Stimulated activated CD4-positive, alpha-beta T cell treated with anti-CD3 and anti-CD28 coated beads, Interleukin-1b, Interleukin-23, amount 100 ng/mL, for 48 hours (primary cell): ENCODE measurements at places on chromosomes 3 and 15.

- no peak for DNase-seq
Observed at GRCh38 chr3:187314176-187314575, 22.6 kb upstream of the MASP1 start.

DNA sequence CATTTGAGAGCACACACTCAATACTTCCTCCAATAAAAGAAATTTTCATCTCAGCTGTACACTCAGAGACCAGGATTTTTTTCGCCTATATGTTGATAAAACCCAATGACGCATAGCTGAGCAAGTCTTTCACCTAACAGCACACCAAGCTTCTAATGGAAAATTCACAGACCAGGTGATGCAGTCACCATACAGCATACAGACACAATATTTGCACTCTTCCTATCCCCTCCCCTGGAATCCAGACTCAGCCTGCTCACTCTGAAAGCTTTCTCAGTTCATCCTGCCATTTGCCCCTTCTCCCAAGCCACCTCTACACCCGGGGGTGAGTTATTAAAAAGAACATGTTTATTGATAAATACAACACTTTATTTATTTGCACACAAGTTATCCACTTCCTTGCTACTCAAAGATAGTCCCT lies 1.7 kb downstream of the TBC1D5 start:
- DNase-seq: no peak

DNA sequence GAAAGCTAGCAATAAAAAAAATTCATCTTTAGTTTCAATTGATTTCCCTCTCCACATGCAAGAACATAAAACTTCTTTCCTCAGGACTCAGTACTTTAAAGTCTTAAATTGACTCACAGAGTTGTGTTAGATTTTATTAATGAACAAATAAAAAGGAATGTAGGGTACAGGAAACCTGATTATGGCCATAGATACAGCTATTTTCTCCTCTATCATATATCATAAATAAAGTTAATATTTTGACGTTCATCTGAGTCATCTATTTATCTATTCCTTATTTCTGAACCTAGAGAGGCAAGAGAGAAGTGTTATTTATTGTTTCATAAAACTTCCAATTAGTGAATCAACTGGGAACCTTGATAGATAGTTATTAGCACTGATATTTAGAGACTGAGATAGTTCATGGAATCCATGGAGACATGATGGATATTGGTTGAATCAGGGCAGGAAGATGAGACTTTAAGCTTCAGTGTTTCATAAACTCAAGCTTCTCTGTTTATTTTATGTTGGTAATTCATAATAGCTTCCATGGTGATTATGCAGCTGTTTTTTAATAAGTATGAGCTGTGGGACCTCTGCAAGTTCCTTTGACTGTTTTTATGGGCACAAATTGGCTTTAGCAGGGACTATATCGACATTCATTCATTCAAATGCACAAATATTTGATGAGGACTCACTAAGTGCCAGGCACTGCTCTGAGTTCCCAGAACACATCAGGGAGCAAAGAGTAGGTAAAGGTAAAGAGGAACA lies 143.5 kb upstream of the TGFBR2 start:
- no peak for DNase-seq

GRCh38 chr3:190013943-190014924 lies 106.5 kb downstream of the P3H2 start:
- no peak for DNase-seq

- DNase-seq: no peak
Observed at GRCh38 chr3:50972029-50972428, 297.3 kb downstream of the DOCK3 start.
